NCI-H1436 (cell line): ENCODE measurements at places on chromosomes 5 and 9.

DNA sequence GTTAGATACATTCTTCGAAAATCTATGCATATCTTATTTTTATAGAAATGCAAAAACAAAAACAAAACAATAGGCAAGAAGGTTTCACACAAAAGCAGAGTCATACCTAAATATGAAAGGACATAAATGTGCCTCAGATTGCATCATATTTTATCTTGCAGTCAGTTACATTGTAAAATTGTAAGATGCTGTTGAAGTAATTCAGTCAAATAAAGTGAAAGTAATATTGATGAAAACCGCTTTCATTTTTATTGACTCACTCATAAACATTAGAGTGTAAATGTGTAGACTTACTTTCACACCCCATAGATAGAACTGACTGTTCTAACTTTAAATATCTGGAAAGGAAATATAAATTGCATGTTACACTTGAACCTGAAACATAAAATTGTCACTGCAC, 931.5 kb upstream of the NUDT12 start:
- no peak for DNase-seq

GRCh38 chr9:76530458-76531110, 71.6 kb downstream of the GCNT1 start:
- DNase-seq: no peak

- DNase-seq: no peak
Measured at GRCh38 chr9:110143950-110144545, 63.9 kb downstream of the C9orf152 start.

GRCh38 chr5:19975795-19976194, 12.2 kb downstream of the CDH18 start:
- DNase-seq: no peak

- no peak for DNase-seq
Measured at GRCh38 chr9:114973216-114973615, 42.8 kb upstream of the TNFSF8 start.

GRCh38 chr9:35311891-35312639, 150.3 kb downstream of the UNC13B start:
- DNase-seq: no peak

GRCh38 chr5:6496207-6496584, 47.5 kb downstream of the UBE2QL1 start:
- no peak for DNase-seq

- no peak for DNase-seq
Measured at GRCh38 chr5:76590027-76590426, 33.2 kb downstream of the F2RL2 start.

DNA sequence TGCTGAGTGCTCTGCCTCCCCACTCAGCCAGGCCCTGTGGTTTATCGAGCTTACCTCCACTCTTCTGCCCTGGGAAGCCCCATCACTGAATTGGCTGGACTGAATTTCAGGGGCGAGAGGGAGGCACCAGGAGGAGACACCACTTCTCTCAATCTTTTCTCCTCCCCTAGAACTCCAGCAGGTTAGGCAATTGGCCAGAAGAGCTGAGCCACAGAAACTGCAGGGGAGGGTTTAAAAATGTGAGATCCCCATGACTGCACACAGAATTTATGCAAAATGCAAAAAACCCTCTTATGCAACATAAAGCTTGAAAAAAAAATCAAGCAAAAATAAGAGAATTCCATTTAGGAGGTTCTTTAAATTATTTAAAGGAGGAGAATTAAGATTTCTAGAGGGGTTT, 29.9 kb downstream of the TUT7 start:
- no peak for DNase-seq

- no peak for DNase-seq
Measured at GRCh38 chr5:147169901-147170300, 64.9 kb upstream of the STK32A start.

- peak; percentile 13 for DNase-seq
Measured at GRCh38 chr5:146516151-146516475, at the start of gene GPR151. Gene GPR151, minus strand, starts transcription at chr5:146516190. Its CDS starts 77 bp downstream, at chr5:146516113.

DNA sequence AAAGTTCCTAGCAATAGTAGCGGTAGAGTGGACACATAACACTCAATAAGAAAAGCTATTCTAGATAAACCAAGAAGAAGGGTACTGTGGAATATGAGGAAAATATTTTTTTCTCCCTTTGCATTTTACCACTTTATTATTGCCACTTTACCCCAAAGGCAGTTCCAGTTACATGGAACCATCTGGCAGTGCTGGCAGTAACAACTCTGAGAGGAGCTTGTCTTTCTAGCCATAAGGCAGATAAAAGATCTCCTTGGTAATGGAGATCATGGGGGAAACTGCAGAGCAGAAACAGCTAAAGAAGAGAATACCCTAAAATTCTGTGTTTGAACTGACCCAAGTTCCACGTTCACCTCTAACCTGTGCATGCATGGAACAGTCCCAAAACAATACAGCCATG, 38.5 kb downstream of the UBTD2 start:
- no peak for DNase-seq

- DNase-seq: no peak
Measured at GRCh38 chr5:77960305-77960704, 184.2 kb upstream of the TBCA start.

- DNase-seq: no peak
Measured at GRCh38 chr5:79561525-79561893, 47.6 kb upstream of the HOMER1 start.

GRCh38 chr5:38692346-38692745, 135.9 kb upstream of the LIFR start:
- no peak for DNase-seq

DNA sequence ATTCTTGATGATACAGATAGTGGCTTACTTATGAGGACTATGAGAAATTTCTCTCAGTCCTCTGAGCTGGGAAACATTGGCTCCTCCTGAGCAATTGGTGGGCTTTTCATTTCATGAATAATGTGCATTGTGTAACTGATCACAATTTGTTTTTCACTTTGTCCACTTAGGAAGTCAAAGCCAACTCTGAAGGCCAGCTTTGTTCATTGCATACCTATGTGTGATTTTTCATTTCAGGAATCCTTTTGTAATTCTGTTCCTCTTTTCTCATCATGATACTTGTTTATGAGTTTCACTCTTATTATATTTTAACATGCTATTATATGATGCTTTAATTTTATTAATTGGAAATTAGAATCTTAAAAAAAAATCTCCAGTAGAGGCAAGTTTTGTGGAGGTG, 483.0 kb downstream of the EBF1 start:
- DNase-seq: no peak

DNA sequence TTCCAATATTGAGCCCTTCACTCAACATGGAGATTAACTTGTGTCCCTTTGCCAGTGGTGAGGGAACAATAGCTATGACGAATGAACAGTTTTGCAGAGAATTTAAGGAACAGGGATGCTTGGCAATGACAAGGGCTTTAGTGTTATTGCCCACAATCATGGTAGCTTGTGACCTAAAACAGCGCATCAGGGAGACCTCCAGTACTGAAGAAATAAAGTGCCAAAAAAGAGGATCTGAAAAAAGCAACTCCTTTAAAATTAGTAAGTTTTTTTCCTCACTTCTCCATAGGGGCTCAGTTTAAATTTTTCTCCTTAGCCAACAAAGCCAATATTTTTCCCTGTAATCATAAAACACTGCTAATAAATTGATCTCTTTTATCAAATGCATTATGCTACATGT, 41.8 kb upstream of the PAM start:
- no peak for DNase-seq

DNA sequence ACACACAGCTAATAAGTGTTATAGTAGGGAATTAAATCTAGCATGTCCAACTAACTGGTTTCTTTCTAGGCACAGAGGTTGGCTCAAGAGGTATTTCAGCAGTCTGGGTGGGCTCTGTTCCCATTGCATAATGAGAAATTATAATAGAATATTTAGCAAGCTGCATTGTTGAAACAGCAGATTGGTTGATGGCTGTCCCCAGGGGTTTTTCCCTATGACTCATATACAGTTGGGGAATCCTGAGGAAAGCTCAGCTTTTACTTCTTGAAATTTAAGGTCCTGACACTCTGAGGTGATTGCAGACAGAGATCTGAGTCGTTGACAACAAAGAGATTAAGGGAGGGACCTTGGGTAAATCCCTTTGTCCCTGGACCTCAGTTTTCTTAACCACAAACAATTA, 38.3 kb upstream of the TNFSF8 start:
- no peak for DNase-seq

DNA sequence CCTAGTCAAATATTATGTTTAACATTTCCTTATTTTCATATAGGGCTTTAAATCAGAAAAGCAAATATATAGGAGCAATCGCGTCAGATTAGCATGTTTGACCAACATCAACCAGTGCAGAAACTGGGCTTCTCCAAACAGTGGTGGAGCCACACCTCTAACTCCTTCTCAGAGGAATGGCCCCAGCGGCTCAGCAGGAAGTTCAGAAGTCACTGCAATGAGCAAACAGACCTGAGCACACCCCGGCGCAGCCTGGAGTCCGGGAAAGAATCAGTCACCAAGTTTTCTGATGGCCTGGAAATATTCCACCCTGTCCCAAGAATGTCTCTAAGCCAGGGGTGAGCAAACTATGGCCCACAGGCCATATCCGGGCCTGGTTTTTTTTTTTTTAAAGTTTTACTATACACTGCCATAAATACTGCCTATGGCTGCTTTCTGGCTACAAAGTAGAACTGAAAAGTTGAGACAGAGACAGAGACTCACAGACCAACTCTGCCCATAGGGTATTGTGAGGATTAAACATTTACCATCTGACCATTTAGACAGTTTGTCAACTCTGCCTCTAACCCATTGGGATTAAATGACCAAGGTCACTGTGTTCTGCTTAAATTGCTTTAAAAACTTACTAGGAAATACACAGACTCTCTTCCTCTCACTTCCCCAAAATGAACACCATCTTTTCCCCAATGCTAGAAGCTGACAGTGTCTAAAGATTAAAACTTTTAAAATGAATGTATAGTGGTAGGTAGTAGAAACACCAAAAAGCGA, 5.4 kb downstream of the GOLM1 start:
- no peak for DNase-seq

DNA sequence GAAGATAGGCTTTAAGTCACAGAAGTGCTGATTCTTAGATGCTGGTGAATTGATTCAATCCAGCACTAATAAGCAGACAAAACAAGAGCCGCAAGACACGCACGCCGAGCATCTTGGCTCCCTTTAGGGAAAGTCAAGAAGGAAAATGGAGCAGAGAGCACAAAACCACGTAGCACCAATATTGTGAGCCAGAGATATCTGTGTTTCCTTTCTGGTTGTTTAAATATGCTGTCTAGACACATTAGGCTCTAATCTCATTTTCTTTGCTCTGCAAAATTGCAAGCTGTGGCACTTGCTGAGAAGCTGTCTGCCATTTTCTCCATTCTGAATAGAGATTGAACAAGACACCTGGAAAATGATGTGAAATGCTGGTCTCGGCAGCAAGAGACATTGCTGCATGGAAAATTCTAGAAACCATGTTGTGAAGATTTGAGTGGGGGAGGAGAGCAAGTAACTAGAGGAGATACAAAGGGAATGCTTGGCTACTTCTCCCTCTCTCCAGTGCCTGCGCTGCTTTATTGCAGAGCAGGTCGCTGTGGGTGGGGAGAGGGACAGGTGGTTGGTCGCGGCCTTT, 336.3 kb downstream of the MED10 start:
- DNase-seq: no peak

GRCh38 chr9:127634698-127635097, 22.6 kb downstream of the STXBP1 start:
- no peak for DNase-seq

GRCh38 chr9:8858596-8859161, 1059.1 kb upstream of the DMAC1 start:
- DNase-seq: no peak

- DNase-seq: no peak
Measured at GRCh38 chr5:172170251-172170701, 17.7 kb downstream of the STK10 start.

- DNase-seq: no peak
Measured at GRCh38 chr5:109242518-109242917, 167.3 kb downstream of the PJA2 start.
